Left ventricle myocardium inferior (tissue), 1 donor: ENCODE measurements at places on chromosomes 3 and 15.

- no peak for DNase-seq
These were observed 66.7 kb downstream of the BOC start for GRCh38 chr3:113277941-113278598.

- no peak for DNase-seq
These were observed 66.7 kb upstream of the STT3B start for GRCh38 chr3:31465999-31466398.

GRCh38 chr3:52842424-52842823 is 7.6 kb upstream of the MUSTN1 start:
- peak; percentile 34 for DNase-seq

DNA sequence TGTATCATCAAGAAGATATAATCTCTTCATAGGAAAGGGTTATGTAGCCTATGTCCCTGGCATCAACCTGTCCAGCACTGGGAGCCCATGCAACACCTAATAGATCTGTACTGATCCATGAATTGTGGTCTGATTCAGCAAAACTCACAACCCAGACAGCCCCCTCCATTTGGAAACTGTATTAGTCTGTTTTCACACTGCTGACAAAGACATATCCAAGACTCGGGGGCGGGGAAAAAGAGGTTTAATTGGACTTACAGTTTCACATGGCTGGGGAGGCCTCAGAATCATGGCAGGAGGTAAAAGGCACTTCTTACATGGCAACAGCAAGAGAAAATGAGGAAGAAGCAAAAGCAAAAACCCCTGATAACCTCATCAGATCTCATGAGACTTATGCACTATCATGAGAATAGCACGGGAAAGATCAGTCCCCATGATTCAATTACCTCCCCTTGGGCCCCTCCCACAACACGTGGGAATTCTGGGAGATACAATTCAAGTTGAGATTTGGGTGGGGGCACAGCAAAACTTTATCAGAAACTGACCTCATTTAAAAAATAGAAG is 83.3 kb downstream of the TRIM42 start:
- no peak for DNase-seq

- DNase-seq = no peak
These were observed 398.1 kb upstream of the ARPP21 start for GRCh38 chr3:35241236-35241635.

DNA sequence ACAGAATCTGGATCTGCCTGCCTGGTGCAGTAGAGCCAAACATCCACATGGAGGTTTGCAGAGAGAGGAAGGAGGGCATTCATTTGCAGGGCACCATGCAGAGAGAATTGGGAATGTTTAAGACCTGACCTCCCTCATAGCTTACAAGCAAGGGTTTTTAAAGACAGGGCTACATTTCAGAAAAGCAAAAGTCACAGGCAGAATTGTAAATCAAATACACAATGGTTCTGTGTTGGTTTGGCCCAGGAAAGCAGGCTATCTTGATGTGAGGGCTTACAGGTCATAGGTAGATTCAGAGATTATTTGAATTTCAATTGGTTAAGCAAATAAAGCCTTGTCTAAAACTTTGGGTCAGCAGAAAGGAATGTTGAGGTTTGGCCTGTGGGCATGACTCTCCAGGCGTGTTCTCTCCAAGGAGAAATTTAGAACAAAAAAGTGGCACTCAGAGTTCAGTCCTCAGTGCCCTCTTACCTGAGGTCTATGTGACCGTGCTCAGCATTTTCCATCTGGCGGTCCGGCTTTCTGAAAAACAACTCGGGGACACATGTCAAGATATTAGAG is 91.5 kb downstream of the CD47 start:
- no peak for DNase-seq

DNA sequence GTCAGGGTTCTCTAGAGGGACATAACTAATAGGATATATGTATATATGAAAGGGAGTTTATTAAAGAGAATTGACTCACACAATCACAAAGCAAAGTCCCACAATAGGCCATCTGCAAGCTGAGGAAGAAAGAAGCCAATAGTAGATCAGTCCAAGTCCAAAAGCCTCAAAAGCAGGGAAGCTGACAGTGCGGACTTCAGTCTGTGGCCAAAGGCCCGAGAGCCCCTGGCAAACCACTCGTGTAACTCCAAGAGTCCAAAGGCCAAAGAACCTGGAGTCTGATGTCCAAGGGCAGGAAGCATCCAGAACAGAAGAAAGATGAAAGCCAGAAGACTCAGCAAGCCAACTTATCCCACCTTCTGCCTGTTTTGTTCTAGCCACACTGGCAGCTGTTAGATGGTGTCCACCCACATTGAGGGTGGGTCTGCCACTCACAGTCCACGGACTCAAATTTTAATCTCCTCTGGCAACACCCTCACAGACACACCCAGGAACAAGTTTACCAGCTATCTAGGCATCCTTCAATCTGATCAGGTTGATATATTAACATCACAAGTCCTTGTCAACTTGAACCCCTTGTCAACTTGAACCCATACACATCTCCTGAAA is 54.2 kb upstream of the ACAD9 start:
- DNase-seq = no peak

- no peak for DNase-seq
These were observed 38.7 kb downstream of the FMN1 start for GRCh38 chr15:33155691-33156420.

DNA sequence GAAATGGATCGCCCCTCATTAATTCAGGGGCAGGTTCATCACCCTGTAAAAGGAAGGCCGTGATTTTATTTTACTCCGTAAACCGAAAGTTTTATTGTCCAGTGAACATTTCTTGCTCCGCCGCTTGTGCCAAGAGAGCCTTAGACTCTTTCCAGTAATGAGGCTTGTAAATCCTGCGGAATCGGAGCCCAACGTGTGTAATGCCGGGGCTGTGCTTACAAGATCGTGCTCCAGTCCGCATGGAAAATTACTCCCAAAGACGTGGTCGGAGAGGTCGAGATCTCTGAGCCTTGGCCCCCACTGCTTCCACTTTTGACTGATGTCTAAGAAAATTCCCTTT is 649 bp upstream of the PLOD2 start:
- peak; percentile 33 for DNase-seq

DNA sequence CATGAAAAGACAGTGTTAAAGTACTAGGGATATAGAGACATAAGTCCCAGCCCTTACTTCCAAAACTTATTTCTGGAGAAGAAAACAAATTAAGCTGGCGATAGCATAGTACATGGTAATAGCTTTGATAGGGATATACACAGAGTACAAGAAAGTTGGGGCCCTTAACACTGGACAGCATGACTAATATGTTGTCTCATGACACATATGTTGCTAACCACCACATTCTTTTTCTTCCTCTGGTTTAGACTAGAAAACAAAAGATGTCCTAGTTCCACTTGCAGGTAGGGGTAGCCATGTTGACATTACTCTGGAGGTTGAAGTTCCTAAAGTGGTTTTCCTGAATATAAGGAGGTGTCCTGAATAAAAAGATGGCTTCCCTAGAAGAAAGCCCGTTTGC is 75.3 kb downstream of the RFX7 start:
- DNase-seq = no peak

DNA sequence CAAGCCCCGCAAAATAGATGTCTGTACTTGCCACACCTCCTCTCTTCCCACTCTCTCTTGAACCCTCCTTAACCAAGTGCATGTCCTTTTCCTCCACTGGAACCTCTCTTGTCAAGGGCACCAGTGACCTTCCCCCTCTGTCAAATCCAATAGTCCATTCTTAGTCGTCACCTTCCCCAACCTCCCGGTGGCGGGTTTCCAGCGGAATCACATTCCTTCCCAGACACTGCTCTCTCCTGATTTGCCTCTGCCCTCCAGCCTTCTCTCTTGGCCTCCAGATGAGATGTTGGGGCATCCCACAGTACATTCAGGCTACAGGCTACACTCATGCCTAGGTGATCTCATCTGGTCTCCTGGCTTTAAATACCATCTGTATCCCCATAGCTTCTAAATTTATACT is 31.1 kb downstream of the SCN5A start:
- DNase-seq = peak; percentile 42

DNA sequence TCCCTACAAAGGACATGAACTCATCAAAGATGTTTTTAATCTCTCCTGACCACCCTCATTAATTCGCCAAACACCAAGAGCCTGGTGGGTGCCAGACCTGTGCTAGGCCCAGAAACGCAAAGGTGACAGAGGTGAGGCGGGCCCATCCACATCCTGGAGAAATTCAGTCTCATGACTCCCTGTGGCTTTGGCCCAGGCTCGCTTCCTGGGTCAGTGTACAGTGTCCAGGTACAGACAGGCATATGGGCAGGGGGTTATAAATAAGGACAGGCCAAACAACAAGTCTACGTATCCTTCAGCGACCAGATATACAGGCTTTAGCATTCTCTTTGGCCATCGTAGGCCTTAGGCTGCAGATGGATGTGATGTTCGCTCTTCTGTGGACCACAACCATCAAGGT is 945 bp upstream of the PLA2G4F start:
- DNase-seq = no peak

GRCh38 chr15:80803580-80804525 is 24.7 kb downstream of the CEMIP start:
- DNase-seq = no peak

GRCh38 chr3:158443632-158444031 is 127.4 kb upstream of the MLF1 start:
- DNase-seq = no peak

DNA sequence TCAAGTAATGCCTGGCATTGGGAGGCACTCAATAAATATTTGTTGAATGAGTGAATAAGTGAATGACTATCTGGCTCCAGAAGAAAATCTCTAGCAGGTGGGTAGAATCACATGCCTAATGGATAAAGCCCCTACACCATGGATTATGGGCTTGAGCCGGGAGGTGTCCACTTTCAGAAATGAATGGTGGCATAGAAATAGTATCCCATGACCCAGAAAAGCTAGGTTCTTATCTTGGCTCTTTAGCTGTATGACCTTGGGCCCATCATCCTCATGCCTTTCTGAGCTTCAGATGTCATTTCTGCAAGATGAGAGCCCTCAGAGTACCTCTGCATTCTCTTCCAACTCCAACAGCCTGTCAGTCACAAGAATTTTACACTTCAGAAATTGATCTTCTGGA is 37.3 kb upstream of the TNIK start:
- no peak for DNase-seq

GRCh38 chr3:158097081-158097592 is 9.1 kb downstream of the SHOX2 start:
- no peak for DNase-seq

DNA sequence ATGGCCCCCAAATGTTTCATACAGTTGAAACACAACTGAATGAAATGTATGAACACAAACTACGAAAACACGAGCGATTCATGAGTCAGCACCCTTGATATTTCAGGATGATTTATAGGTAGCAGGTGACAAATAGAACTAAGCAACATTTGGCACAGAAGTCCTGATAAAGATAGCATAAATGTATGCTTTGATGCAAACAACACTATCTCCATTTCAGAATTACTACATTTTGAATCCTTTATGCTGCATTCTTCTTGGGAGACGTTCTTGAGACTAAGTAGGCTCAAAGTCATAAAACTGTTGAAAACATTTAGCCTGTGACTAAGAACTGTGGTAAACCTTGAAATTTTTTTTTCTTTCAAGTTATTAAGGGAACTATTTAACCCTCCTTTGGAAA is 200.3 kb upstream of the ICE2 start:
- no peak for DNase-seq

DNA sequence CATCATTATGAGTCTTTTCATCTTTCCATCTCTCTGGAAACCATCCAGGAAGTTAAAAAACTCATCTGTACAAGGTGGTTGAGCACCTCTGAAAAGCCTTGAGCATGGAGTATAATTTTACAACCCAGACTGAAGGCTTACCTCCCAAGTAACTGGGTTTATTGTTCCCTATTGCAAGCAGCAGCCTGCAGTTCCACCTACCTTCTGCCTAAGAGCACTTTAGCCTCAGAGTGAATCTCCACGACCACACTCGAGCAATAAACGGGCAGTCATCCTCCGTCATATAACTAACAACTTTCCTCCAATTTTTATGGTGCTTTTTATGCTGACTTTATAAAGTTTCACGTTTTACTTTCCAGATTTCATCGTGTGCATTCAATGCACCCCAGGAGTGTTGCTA is 32.8 kb downstream of the OSBPL10 start:
- DNase-seq = no peak

GRCh38 chr15:94230431-94230882 is 904 bp upstream of the MCTP2 start:
- DNase-seq = no peak
